Muscle of arm (tissue), 14 donors: ENCODE measurements at places on chromosomes 16 and 17. TPM values are rescaled to one million over a fixed set of nuclear protein-coding genes. Genes with fewer than 3 reads are reported as not detected.
A peak's percentile ranks its signal among the peaks of the same experiment; 100 is the strongest.

PAQR4 gene
- 6.4 TPM for polyA plus RNA-seq

CD2BP2 gene
- 37.5 TPM for polyA plus RNA-seq

MAPT gene
- 14.4 TPM for polyA plus RNA-seq

EMP2 gene
- 63.9 TPM for polyA plus RNA-seq

ABCA6 gene
- 10.9 TPM for polyA plus RNA-seq

- peak; percentile 85 for DNase-seq
These were observed at the start of gene ABCA9 for GRCh38 chr17:69060822-69061221. Gene ABCA9 (minus strand): TSS chr17:69060927. CDS start chr17:69051126, 9,801 bp downstream.

DNA sequence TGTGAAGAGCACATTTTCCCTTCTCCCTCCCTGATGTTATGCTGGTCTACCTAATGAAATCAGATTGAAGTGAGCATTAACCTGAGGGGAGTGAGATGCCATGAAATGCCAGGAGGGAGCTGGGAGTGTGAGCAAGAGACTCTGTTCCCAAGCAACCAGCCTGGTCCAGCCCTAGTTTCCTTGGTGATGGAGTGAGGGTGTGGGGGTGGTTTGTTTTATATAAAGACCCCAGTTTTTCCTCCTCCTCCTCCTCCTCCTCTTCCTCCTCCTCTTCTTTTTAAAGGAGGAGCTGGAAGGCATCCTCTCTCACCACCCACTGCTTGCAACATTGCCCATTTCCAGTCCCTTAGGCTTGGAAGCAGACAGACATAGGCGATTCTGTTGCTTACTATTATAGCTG is 97.1 kb downstream of the DNAH3 start:
- no peak for DNase-seq

- DNase-seq = no peak
These were observed 11.3 kb upstream of the USP31 start for GRCh38 chr16:23160574-23160973.
